H9 (cell line): ENCODE measurements at places on chromosomes 13 and 19. TPM values are rescaled to one million over a fixed set of nuclear protein-coding genes. Genes with fewer than 3 reads are reported as not detected.

DNA sequence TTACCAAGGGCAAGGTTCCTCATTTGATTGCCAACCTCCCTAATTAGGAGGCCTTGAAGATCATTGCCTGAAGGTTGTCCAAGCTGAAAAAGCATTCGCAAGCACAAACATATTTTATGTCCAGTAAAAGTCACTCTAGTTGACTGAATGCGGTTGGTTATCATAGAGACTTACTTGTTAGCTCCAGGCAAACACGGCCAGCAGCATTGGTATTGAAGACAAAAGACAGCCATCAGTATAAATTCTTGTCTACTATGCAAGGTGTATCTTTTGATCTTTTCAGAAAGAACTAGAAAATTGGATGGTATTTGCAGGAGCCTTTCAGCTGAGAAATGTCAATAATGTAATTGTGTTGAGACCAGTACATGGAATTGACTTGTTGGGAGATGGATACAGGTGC is 129.9 kb downstream of the GPC6 start:
- no peak overlapping the region for H3K27ac ChIP-seq
- no peak overlapping the region for H3K4me3 ChIP-seq
- no peaks in the 10 kb centered on the region for H3K27me3 ChIP-seq
- H3K4me1 ChIP-seq, result no peaks in the 10 kb centered on the region
- no peak for DNase-seq

KLK15 gene
- total RNA-seq, result not detected in 2 replicates

- H3K27me3 ChIP-seq, result no peaks in the 10 kb centered on the region
- no peak overlapping the region for H3K4me3 ChIP-seq
- DNase-seq, result no peak
- no peak overlapping the region for H3K27ac ChIP-seq
These were observed 336.3 kb downstream of the SLITRK6 start for GRCh38 chr13:85462792-85463425.

- no peak for DNase-seq
- H3K27ac ChIP-seq, result no peak overlapping the region
- no peak overlapping the region for H3K4me3 ChIP-seq
- peaks cover 9% of the 10 kb centered on the region for H3K36me3 ChIP-seq
These were observed 37.3 kb downstream of the EFNB2 start for GRCh38 chr13:106498158-106498557.

PABPC3 gene
- 0.26 and 0.31 TPM in 2 replicates for total RNA-seq

DMWD gene
- total RNA-seq, result 70.7 and 75.1 TPM in 2 replicates

- no peak overlapping the region for H3K27ac ChIP-seq
- 0 out of 2 replicates have a peak, but pooled peaks cover 2% of the 10 kb centered on the region for H3K27me3 ChIP-seq
- 0 out of 3 replicates have a peak overlapping the region, but pooled peaks have one; percentile 29 for H3K4me3 ChIP-seq
- no peak for DNase-seq
These were observed 49.5 kb downstream of the CRYL1 start for GRCh38 chr13:20475927-20476691.

MBD3L2 gene
- total RNA-seq, result not detected in 2 replicates
